Activated naive CD4-positive, alpha-beta T cell treated with Interleukin-2 at 50 U/mL for 16 hours (primary cell): ENCODE measurements at places on chromosomes 13 and 19.
A peak's percentile ranks its signal among the peaks of the same experiment; 100 is the strongest.

GRCh38 chr13:74128156-74128767, 5.9 kb downstream of the KLF12 start:
- peak; percentile 38 for DNase-seq

- DNase-seq = no peak
These were observed 42.3 kb downstream of the GJA3 start for GRCh38 chr13:20118268-20119140.

GRCh38 chr19:46733690-46734292, 12.1 kb upstream of the FKRP start:
- no peak for DNase-seq

DNA sequence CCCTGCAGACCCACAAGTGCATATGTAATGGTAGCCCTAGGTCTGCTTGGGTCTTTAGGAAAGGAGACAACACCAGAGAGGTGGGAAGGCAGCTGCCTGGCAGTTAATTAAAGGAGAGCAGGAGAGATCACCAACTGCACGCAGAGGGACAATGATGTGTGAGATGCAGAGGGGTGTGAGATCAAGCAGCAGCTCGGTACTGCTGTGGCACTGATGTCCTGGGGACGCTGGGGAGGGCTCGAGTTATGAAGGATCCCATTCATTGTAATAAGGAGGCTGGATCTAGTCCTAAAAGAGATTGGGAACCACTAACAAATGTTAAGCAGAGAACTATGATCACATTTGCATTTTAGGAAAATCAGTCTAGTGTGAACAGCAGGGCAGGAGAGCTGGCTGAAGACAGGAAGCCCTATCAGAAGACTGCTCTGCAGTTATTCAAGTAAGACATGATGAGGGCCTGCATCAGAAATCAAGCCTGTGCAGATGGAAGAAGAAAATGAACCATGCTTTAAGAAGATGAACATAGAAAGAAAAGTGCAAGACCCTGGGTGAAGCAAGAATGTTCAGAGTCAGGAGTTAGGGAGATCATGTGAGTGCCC, 80.4 kb downstream of the DLEU7 start:
- DNase-seq = no peak

- no peak for DNase-seq
These were observed 734 bp upstream of the TRMT1 start for GRCh38 chr19:13117176-13117771.

- DNase-seq = no peak
These were observed 13.4 kb downstream of the RUBCNL start for GRCh38 chr13:46373623-46374022.
